ENCODE measurements at places on chromosomes 11 and 22.
A peak's percentile ranks its signal among the peaks of the same experiment; 100 is the strongest.

DNA sequence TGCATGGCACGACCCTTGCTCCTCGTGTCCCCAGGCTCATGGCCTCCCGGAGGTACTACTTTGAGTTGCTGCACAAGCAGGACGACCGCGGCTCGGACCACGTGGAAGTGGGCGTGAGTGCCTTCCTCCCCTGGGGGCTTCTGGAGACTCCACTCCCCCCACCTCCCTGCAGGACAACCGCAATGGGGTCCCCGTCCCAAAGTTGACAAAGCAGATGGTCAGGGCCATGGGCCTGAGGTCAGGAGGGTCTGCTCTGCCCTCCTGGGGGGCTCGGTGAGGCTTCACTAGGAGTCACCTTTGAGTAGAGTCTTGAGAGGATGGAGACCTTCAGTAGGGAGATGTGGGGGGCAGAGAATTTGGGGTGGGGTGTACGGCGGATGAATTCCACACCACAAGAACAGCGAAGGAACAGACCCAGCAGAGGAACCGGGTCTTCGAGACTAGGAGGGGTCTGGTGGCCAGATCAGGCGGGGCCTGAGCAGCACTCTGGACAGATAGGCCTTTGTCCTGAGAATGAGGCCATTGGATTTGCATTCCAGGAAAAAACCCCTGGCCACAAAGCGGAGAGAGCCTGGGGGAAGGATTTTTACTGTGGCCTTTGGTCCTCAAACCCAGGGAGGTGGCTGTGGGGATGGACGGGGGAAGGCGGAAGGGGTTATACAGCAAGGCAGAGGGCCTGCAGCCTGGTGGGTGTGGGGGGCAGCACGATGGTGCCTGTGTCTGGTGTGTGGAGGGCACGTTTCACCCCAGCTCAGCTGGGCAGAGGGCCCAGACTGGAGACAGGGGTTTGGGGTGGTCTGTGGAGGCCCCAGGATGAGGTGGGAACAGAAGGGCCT lies 4.6 kb downstream of the B4GALNT4 start:
- peak; percentile 90 for DNase-seq

- DNase-seq, result peak; percentile 45
Observed at GRCh38 chr22:41780746-41781505, 19.6 kb upstream of the CCDC134 start.

GRCh38 chr11:119726150-119726553 lies 2.8 kb downstream of the NECTIN1 start:
- DNase-seq, result no peak

DNA sequence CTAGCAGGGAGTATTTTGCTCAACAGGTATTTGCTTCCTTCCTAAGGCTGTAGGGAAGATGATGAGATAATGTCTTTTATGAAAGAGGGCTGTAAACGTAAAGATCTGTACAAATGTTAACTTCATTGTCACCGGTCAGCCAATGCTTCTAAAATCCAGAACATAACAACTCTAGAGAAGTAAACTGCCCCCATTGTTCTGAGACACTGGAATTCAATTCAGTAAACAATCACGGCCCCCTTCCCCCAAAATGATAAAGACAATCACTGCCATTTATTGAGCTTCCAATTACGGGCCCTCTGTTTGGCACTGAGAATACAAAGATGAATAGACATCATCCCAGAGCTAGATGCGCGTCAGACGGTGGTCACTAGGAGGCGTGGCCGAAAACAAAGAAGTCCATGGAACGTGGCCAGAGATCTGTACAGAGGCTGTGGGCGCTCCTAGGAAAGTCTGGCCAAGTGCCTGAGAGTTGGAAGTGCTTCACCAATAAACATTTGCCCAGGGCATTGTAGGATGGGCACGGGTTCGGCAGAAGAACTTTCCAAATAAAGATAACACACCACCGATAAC lies 576 bp downstream of the TMEM258 start:
- DNase-seq, result peak; percentile 99

DNA sequence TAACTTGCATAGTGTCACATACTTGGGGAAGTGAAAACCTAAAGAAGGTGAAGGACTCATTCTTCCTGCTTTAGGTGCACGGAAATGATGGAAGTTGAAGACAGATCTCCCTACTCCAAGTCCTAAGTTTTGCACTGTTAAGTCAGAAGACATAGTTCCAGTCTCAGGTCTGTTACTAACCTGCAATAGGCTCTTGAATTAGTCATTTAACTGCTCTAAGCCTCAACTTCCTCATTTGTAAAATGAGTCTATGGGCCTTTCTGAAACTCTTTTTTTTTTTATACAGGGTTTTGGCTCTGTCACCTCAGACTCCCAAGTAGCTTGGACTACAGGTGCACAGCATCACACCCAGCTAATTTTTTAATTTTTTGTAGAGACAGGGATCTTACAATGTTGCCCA lies 30.8 kb upstream of the POU2AF1 start:
- no peak for DNase-seq

DNA sequence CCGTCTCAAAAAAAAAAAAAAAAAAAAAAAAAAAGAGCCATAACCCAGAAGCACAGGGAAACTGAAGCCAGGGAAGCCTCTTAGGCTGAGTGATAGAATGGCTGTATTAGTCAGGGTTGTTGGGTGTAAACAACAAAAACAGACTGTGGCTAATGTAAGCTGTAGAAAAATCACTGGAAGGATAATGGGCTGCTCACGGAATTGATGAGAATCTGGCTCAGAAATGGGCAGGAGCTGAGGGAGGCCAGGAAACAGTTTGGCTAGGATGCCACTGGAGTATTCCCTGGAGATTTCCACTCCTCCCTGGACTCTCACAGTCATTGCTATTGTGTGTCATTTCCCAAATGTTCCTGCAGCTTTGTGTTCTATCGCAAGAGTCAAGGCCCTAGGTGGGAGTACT lies 22.4 kb downstream of the SLC22A6 start:
- no peak for DNase-seq

DNA sequence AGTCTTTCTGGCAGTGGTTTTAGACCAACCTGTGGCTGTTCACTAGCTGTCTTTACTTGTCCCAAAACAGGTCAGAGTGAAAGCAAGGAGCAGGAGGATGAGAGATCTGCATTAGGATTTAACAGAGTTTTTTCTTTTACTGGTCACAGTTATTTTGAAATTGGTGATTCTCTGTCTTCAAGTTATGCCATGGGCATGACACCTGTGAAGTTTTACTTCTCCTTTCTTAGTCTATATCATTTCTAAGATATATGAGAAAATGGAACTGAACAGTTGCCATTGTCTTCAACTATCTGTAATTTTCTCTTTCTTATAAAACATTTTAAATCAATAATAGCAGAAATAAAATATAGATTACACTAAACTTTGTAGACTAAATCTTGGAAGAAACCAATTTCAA lies 60.6 kb downstream of the TRPC6 start:
- DNase-seq, result no peak

DNA sequence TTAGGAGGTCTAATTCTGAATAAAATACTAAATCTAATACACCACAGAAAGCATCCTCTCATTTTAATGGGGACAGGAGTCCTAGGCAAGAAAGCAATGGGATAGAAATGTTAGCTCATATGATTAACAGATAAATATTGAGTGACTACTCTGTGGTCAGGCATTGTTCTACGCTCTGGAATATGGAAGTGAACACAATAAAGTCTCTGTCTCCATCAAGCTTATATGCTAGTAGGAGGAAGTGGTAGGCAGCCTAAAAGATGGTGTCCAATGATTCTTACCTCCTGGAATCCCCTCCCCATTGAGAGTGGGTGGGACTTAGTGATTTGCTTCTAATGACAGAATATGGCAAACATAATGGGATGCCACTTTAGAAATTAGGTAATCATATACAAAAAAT lies 160.3 kb upstream of the PDGFD start:
- no peak for DNase-seq

- DNase-seq, result no peak
Observed at GRCh38 chr22:33393432-33393831, 335.3 kb upstream of the SYN3 start.

GRCh38 chr11:118319337-118319707 lies 14.8 kb downstream of the CD3E start:
- DNase-seq, result peak; percentile 73

DNA sequence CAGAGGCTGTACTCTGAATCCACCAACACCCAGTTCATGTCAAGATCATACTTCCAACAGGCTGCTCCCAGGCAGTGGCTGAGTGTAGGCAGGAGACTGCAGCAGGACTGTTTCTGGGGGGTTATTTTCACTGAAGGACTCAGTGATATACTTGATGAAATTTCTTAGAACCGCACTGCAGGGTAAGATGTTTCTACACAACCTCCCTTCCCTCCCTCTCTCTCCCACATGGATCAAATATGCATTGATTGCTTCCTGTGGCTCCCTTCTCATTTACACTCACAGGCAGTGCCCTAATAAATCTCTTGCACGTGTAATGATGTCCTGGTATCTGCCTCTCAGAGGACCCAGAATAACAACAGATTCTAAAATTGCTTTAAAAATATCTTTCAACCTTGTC lies 251.3 kb upstream of the CCDC179 start:
- DNase-seq, result no peak

DNA sequence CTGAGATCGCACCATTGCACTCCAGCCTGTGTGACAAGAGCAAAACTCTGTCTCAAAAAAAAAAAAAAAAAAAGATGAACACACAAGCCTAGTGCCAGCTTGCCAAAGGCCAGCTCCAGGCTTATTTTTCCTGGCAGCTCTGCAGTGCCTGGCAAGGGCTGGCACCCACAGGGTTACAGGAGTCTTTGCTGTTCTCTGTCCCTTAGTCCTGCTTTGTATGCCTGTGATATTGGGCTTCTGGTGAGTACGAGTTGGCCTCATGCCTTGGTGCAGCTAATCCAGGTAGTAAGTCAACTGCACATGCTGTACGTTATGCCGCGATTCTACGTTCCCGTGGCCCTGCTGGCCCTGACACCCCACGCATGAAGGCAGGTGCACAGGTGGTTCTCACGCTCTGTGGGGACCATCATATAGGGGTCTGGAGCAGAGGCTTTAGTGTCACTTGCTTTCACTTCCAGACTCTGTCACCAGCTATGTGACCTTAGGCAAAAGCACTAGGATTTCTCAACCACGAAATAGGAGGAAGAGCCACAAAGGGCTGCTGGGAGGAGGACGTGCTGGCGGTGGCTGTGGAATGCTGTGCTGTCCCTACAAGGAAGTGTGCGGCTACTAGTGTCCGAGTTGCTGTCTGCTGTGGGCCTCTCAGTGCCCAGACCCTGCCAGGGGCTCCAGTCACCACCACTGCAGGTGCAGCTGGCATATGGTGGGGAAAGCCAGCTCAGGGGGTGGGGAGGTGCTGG lies 21.4 kb upstream of the RASL10A start:
- peak; percentile 49 for DNase-seq

DNA sequence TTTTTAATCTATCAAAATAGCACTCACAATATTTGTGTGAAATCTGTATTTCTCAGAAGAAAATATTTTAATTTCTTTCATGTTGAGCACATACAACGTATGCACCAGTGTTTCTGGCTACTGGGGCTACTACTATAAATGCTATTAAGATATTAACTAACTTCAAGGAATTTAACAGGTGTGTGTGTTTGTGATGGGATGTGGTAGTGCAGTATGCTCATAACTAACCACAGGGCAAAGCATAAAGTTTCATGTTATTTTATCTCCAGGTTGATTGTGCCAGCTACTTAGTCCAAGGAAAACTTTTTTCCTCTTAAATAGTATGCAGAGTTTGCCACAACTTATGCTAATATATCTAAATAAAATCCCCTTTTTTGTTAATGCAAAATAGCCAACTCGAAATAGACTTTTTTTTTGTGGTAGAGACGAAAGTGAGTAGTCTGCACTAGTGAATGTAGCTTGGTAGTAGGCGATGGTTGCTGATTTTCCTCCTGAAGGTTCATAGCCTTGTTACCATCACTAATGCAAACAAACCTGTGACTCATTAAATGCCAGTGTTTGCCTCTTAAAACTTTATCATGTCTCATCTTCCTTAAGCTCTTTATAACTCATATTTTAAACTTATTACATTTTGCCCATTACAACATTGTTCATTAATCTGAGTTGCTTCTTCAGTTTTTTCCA lies 565.5 kb upstream of the ANO3 start:
- DNase-seq, result no peak

Data from pons (tissue), 1 donor.